Activated CD4-positive, alpha-beta memory T cell treated with anti-CD3 and anti-CD28 coated beads for 36 hours (primary cell): ENCODE measurements at places on chromosomes 7 and 10.

DNA sequence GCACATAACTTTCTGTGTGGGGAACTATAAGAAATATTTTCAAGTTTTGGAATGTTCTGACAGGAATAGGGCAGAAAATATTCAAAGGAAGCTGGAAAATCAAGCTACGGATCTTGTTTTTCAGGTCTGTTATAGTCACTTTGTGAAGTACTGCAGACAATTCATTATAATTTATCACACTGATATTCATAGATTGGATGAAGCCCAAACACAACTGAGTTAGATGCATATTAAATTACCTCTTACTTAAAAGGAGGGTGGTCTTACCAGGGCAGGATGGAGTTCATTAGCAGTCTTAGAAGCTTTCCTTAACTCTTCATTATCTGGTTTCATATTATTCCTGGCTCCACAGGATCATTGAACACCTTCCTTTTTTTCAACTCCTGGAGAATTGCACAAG is 242.3 kb downstream of the DYNC1I1 start:
- H3K27me3 ChIP-seq: peaks cover 17% of the 10 kb centered on the region
- DNase-seq: no peak
- no peaks in the 10 kb centered on the region for H3K36me3 ChIP-seq
- no peak overlapping the region for H3K27ac ChIP-seq

DNA sequence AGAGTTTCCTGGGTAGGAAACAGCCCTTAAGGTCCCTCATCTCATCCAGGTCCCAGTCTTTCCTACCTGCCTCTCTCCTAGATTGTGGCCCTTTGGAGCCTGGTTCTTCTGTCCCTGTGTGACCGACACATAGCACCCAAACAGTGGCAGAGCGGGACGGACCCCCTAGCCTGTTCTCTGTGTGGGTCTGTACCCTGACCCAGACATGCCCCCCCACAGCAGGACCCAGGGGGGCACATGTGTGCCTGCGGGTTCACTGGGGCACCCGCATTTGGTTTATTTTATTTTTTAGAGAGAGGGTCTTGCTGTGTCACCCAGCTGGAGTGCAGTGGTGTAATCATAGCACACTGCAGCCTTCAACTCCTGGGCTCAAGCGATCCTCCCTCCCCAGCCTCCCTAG is 11.5 kb downstream of the LIMK1 start:
- no peaks in the 10 kb centered on the region for H3K27me3 ChIP-seq
- H3K4me1 ChIP-seq: peaks cover 17% of the 10 kb centered on the region
- DNase-seq: no peak
- peak overlapping the region; percentile 82 for H3K27ac ChIP-seq

DNA sequence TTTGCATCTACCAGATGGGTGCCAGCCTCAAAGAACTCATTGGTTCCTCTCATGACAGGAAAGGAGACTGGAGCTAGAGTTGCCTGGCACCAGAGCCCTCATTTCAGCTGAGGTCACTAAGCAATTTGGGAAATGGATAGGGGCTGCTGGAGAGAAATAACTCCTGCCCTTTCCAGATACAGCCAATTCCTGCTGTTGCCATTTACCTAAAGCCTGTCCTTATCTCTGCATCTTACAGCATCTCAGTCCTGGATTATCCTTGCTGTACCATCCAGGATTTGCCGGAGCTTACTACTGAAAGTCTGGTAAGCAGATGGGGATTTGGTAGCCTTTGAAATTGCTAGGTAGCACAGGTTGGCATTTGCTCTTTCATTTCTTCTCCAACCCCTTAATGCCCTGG is 31.9 kb upstream of the SMKR1 start:
- H3K4me1 ChIP-seq: peaks cover 13% of the 10 kb centered on the region
- no peak overlapping the region for H3K27ac ChIP-seq
- H3K27me3 ChIP-seq: no peaks in the 10 kb centered on the region
- H3K36me3 ChIP-seq: peaks cover 53% of the 10 kb centered on the region

DNA sequence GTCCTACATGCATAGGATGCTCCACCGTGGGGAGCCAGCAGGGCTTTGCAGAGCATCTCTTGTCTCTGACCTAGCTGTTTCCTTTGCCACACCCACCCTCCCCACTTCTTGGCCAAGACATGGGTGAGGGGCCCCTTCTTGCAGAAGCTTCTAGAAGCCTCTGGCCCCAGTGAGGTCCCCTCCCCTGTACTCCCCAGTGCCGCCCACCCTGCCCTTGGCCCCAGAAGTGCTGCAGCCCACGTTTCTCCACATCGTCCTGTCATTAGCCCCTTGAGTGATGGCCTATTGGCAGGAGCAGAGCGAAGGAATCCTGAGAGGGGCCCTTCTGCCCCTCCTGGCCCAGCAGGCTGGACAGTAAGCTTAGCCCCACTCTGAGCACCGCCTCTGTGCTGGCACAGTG is 43.7 kb downstream of the ALOX5 start:
- peak overlapping the region; percentile 42 for H3K27ac ChIP-seq
- peaks cover 13% of the 10 kb centered on the region for H3K27me3 ChIP-seq
- H3K36me3 ChIP-seq: no peaks in the 10 kb centered on the region
- DNase-seq: no peak

GRCh38 chr10:93319096-93319495 is 163.0 kb downstream of the MYOF start:
- H3K27me3 ChIP-seq: no peaks in the 10 kb centered on the region
- peaks cover 30% of the 10 kb centered on the region for H3K36me3 ChIP-seq
- H3K27ac ChIP-seq: no peak overlapping the region
- DNase-seq: no peak

- H3K4me1 ChIP-seq: no peaks in the 10 kb centered on the region
- H3K36me3 ChIP-seq: no peaks in the 10 kb centered on the region
- H3K27me3 ChIP-seq: no peaks in the 10 kb centered on the region
- no peak overlapping the region for H3K4me3 ChIP-seq
- H3K27ac ChIP-seq: no peak overlapping the region
These were observed 116.6 kb upstream of the GALNT17 start for GRCh38 chr7:71015252-71015900.

GRCh38 chr7:30278376-30278775 is 6.0 kb upstream of the ZNRF2 start:
- H3K4me3 ChIP-seq: no peak overlapping the region
- no peak for DNase-seq
- H3K27ac ChIP-seq: no peak overlapping the region
- H3K27me3 ChIP-seq: no peaks in the 10 kb centered on the region
- peaks cover 15% of the 10 kb centered on the region for H3K4me1 ChIP-seq
- no peaks in the 10 kb centered on the region for H3K36me3 ChIP-seq

GRCh38 chr10:116421815-116422214 is 5.8 kb upstream of the PNLIPRP3 start:
- H3K27me3 ChIP-seq: peaks cover 5% of the 10 kb centered on the region
- no peak overlapping the region for H3K27ac ChIP-seq
- no peaks in the 10 kb centered on the region for H3K4me1 ChIP-seq
- no peak for DNase-seq
